ENCODE measurements at places on chromosomes 5 and 9. TPM values are rescaled to one million over a fixed set of nuclear protein-coding genes. Genes with fewer than 3 reads are reported as not detected.
A peak's percentile ranks its signal among the peaks of the same experiment; 100 is the strongest.

GRCh38 chr5:57447658-57448057 lies 35.0 kb downstream of the ACTBL2 start:
- no peak for DNase-seq

GRCh38 chr5:959581-960531 lies 48.7 kb upstream of the NKD2 start:
- DNase-seq, result no peak

- peak; percentile 21 for DNase-seq
Measured at GRCh38 chr9:82031538-82032280, 43.1 kb downstream of the SPATA31D1 start.

- no peak for DNase-seq
Measured at GRCh38 chr9:116476935-116477381, 210.1 kb upstream of the TRIM32 start.

- peak; percentile 0 for DNase-seq
Measured at GRCh38 chr5:39373791-39374190, 9.5 kb upstream of the C9 start.

GRCh38 chr5:143061161-143061945 lies 291.2 kb downstream of the ARHGAP26 start:
- DNase-seq, result no peak

DNA sequence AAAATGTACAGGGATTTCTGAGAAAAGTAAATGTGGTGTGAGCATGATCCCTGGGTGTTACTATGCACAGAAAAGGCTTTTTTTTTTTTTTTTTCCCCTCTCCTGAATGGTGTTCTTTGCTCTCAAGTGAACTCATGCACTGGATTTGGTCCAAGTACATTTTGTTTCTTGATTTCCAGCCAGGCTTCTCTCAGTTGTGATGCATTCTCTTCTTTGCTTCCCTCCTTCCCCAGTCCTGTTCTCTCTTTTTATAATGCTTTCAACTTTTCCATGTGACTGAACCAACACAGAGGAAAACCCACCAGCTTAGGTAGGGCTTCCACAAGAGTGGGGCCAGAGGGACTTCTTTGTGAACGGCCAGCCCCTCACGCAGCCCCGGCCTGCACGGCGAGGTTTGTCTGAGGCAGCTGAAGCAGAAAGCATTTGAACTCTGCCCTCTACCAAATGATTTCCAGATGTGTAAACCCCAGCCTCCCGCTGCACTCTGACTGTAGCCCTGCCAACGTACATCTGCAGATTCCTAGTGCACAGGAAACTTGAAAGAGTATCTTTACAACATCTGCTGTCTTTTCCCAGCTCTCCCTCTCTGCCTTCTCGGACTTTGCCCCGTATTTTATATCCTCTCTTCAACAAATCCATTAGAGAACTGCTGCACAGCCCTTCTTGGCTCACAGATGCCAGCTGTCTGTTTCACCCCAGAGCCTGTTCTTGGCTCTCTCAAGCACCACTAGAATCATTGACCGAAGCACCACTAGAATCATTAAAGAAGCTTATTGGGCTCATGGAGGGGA lies 71.8 kb upstream of the CD180 start:
- DNase-seq, result no peak

GRCh38 chr5:171707442-171707792 lies 78.2 kb upstream of the SMIM23 start:
- DNase-seq, result no peak

- no peak for DNase-seq
Measured at GRCh38 chr5:6675784-6676491, 37.3 kb upstream of the TENT4A start.

DNA sequence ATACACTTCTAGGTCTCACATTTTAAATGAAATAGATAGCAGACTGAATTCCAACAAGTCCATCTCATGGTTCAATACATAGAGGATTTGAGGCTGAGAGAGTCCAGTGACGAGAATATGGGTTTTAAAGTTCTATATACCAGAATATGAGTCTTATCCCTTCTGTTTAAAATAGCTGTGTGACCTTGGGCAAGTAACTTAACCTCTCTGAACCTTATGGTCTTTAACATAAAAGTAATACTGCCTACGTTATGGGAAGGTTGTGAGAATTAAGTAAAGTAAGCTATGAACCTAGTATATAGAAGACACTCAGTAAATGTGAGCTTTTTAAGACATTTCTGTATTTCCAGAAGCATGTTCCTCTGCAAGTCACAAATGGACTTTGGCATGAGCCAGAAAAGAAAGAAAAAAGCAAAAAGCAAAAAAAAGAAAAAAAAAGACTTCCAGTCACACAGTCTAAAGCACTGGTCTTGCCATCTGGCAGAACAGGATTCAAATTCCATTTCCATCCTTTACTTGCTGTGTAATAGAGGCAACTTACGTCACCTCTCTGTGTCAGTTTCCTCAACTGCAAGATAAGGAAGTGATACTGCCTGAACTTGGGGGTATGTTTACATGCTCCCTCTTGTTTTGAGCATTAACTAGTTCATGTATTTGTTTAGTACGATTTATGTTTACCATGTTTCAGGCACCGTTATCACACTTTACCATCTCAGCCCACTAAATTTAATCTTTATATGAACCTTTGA lies 248.2 kb downstream of the TRIM32 start:
- no peak for DNase-seq

Gene CA9
- 2.5 TPM for total RNA-seq

Gene CFAP77
- total RNA-seq, result not detected

Gene MYO10
- 116 TPM for total RNA-seq

Gene SH3TC2
- total RNA-seq, result 38.8 TPM

Gene TAF11L10
- total RNA-seq, result not detected

Gene GLDC
- 1.5 TPM for total RNA-seq

Gene SEMA6A
- total RNA-seq, result not detected

Gene PTBP3
- 141 TPM for total RNA-seq
